ENCODE measurements at places on chromosomes 5 and 9. TPM values are rescaled to one million over a fixed set of nuclear protein-coding genes. Genes with fewer than 3 reads are reported as not detected.

HAVCR1 gene
- 2.8 TPM for total RNA-seq

PCDHB10 gene
- total RNA-seq: 0.14 TPM

CDH6 gene
- 3.7 TPM for total RNA-seq

- no peak for DNase-seq
Observed at GRCh38 chr5:91848453-91848852, 465.3 kb upstream of the ARRDC3 start.

- DNase-seq: no peak
Observed at GRCh38 chr5:68966596-68966995, 127.2 kb upstream of the SLC30A5 start.

GRCh38 chr5:20604992-20605391 lies 617.0 kb upstream of the CDH18 start:
- no peak for DNase-seq

SLCO6A1 gene
- not detected for total RNA-seq

SGCD gene
- 1.7 TPM for total RNA-seq

GRCh38 chr5:158852622-158853021 lies 247.1 kb downstream of the EBF1 start:
- no peak for DNase-seq
